Adipocyte (in vitro differentiated cells): ENCODE measurements at places on chromosomes 2 and 18.

GRCh38 chr18:32355896-32356295 lies 114.8 kb downstream of the GAREM1 start:
- peak; percentile 68 for DNase-seq

DNA sequence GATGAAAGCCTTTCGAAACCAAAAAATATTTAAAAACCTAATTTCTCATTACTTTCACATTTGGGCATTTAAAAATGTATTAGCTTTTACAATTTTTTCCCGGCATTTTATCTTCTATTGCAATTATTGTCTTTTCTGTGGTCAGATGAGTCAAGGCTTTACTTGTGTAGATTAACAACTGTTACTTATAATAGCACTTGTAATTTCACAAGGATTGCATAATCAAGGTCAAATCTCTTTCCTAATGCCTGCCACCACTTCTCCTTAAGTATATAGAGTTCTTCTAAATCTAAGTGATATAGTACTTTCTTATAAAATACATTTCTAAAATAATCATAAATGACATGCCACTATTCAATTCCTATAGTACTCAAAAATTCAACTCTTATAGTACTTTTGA lies 67.2 kb downstream of the SLC8A1 start:
- DNase-seq: peak; percentile 87

DNA sequence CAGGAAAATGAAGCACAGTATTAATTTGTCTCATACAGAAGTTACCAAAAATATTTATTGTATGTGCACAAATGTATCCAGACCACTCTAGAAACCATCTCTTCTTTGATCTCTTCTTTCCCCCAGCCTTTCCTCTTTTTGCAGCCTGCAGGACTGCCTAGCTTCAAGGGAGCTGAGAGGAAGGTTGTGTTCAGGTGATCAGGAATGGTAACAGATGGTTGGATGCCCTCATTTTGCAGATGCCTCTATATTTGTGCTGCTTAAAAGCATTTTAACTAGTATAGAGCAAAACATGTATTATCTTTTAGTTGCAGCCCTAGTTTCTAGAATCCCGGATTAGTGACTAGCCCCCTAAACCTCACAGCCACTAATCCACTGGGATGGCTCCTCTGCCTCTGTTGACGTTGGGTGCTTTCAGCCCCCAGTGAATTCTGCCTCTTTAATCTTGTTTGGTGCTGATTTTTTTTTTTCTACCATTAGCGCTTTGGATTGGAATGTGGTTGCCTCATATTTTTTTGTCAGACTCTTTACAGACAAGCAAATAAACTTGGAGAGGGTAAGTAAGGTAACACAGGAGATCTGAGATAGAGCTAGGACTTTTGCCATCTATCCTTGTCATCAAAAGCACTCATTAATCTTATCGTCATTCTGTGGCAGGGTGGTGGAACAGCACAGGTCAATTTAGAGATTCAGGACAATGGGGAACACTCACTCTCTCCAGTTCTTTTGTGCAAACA lies 103.8 kb upstream of the NDUFV2 start:
- peak; percentile 60 for DNase-seq

GRCh38 chr2:144240656-144241339 lies 279.1 kb downstream of the ZEB2 start:
- no peak for DNase-seq

GRCh38 chr18:33652635-33653034 lies 74.6 kb downstream of the ASXL3 start:
- no peak for DNase-seq
